ENCODE measurements at places on chromosomes 5 and 9.
A peak's percentile ranks its signal among the peaks of the same experiment; 100 is the strongest.

GRCh38 chr9:81522716-81523551 lies 166.4 kb downstream of the TLE1 start:
- DNase-seq = peak; percentile 78

DNA sequence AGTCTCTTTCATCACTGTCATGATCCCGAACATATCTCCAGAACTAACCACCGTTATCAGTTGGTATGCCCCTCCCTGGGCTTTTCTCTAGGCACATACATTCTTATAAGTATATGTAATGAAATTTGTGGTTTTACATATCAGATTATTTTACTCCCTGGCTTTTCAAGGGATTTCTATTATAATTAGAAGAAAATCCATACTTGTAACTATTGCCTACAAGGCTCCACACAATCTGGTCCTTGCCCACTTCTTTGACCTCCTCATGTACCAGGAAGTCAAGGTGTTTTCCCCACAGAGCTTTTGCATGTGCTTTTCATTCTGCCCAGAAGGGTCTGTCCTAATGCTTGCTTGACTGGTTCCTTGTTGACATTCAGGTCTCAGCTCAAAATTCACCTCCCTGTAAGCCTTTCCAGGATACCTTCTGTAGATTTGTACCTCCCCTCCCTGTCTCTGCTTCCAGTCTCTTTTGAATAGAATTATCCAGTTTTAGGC lies 33.6 kb upstream of the HSD17B4 start:
- DNase-seq = peak; percentile 52

DNA sequence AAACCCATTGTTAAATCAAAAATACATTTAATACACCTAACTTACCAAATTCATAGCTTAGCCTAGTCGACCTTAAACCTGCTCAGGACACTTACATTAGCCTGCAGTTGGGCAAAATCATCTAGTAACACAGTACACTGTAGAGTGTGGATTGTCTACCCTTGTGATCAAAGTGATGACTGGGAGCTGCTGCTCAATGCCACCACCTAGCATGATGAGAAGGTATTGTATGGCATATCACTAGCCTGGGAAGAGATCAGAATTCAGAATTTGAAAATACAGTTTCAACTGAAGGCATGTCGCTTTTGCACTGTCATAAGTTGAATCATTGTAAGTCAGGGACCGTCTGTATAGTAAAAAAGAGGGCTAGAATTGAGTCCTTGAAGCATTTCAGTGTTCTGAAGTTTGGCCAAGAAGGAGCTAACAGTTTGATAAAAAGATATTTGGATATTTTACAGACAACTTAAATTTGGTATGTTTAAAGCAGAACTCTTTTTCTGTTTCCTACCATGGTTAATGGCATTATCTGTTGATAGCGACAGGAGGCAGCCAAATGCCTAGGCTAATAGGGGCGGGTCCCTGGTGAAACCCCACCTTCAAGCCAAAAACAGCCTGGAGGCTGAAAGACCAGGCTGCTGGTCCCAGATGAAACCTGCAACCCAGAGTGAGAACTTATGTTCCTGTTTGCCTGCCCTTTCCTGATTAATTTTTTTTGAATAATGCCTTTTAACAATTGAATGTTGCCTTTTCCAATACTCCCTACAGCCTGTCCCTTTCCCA lies 23.0 kb downstream of the SMIM15 start:
- DNase-seq = no peak

GRCh38 chr5:120146787-120147186 lies 317.3 kb upstream of the PRR16 start:
- DNase-seq = peak; percentile 16

DNA sequence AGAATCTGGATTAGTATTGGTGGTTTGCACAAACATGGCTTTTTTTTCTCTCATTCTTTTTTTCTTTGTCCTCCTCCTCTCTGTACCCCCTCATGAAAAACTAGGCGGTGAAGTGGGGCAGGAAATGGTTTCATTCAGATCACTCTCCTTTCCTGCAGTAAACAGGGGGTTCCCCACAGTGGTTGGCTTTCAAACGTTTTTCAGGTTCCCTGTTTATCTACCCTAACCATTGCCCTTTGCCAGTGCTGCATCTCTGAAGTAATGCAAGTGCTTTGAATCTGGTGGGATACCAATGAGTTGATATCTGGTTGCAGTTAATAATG lies 29.8 kb downstream of the NR4A3 start:
- DNase-seq = no peak

Data from renal cortical epithelial cell (primary cell).